ENCODE measurements at places on chromosomes 3 and 15. TPM values are rescaled to one million over a fixed set of nuclear protein-coding genes. Genes with fewer than 3 reads are reported as not detected.

EPHA6 gene
- total RNA-seq: not detected

VGLL3 gene
- total RNA-seq: 103 TPM

GOLGA8O gene
- under 0.01 TPM for total RNA-seq

EIF5A2 gene
- 4.6 TPM for total RNA-seq

TUSC7 gene
- not detected for total RNA-seq

DCLK3 gene
- total RNA-seq: not detected

CHCHD4 gene
- total RNA-seq: 13.0 TPM

CYP1A1 gene
- not detected for total RNA-seq

IQSEC1 gene
- 19.8 TPM for total RNA-seq

CCR3 gene
- total RNA-seq: not detected

HESX1 gene
- total RNA-seq: not detected

FES gene
- total RNA-seq: 26.6 TPM

C3orf85 gene
- not detected for total RNA-seq

CNTN3 gene
- 0.23 TPM for total RNA-seq

PAQR9 gene
- not detected for total RNA-seq

TMEM89 gene
- total RNA-seq: not detected

EPB42 gene
- total RNA-seq: not detected

CCR9 gene
- not detected for total RNA-seq

ST6GAL1 gene
- total RNA-seq: 9.6 TPM

INAFM2 gene
- total RNA-seq: 30.1 TPM

ARRDC4 gene
- 30.5 TPM for total RNA-seq

ATP2B2 gene
- not detected for total RNA-seq

CGNL1 gene
- total RNA-seq: 10.2 TPM

UBR1 gene
- total RNA-seq: 18.8 TPM

PLD1 gene
- 9.5 TPM for total RNA-seq

CCR1 gene
- not detected for total RNA-seq

C3orf22 gene
- not detected for total RNA-seq

GASK1A gene
- 0.47 TPM for total RNA-seq

THPO gene
- total RNA-seq: not detected

LARP6 gene
- total RNA-seq: 51.9 TPM

CCK gene
- total RNA-seq: not detected

SERPINI2 gene
- not detected for total RNA-seq

LYZL4 gene
- total RNA-seq: not detected

CLDN18 gene
- total RNA-seq: not detected

SLC35G2 gene
- 6.3 TPM for total RNA-seq

EIF4E3 gene
- 2.2 TPM for total RNA-seq

IQCF5 gene
- total RNA-seq: not detected

RGMA gene
- 17.7 TPM for total RNA-seq

SLC30A4 gene
- 8.8 TPM for total RNA-seq

PRKCD gene
- 1.4 TPM for total RNA-seq

SCN11A gene
- total RNA-seq: 0.12 TPM

GPR156 gene
- 0.23 TPM for total RNA-seq

Measured in pericardium fibroblast (primary cell).